HCT116 (cell line): ENCODE measurements at places on chromosomes 7 and 10. TPM values are rescaled to one million over a fixed set of nuclear protein-coding genes. Genes with fewer than 3 reads are reported as not detected.

GRCh38 chr10:69558559-69558958 is 14.7 kb downstream of the NEUROG3 start:
- DNase-seq: no peak

DNA sequence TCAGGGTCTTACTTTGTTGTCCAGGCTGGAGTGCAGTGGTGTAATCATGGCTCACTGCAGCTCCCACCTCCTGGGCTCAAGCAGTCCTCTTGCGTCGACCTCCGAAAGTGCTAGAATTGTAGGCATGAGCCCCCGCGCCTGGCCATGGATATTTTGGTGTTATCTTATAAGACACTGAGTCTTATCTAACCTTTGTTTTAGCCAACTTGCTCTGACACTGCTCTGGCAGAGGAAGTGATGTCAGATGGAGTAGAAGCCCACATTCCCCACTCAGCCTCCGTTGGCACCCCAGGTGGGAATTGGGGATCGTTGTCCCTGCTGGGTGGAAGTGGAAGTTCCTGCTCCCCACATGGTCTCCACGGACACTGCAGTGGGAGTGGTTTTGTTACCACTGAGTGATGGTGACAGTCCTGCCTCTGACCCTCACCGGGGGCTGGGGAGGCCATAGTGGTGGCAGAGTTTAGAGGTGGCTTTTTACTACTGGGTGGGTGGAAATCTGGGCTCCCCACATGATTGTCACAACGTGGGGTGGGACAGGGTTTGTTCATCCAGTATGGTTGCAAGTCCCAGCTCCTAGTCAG is 98.9 kb downstream of the ANKRD61 start:
- no peak for DNase-seq

DNA sequence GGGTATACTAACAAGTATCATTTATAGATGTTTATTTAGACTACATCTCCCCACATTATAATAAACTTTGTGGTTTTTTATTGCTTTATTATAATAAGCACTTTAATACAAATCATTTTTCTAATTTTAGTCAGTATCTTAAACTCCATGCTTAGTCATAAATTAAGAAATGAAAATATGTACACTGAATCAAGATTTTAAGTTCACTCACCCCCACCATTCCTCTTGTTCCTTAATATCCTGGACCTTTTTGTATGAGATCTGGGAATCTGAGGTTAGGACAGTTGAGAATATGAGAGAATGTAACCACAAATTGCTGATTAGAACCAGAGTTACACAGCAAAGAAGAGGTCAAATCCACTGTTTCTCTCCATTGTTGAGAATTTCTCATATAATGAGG is 93.6 kb upstream of the WNT16 start:
- DNase-seq: no peak

DNA sequence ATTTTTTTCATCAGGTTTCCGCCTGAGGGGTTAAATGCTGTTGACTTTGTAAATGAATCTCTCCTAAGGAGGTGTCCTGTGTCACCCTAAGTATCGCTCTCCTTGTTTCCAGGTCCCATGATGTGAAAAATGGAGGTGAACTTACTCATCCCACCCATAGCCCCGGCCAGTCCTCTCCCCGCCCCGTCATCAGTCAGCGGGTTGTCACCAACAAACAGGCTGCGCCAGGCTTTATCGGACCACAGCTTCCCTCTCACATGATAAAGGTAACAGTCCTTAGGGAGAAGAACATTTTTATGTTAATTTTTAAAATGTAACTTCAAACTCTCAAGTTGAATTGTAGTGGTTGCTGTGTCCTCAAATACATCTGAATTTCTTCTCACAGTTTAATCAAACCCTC is 116.5 kb downstream of the ANKRD61 start:
- DNase-seq: no peak

DNA sequence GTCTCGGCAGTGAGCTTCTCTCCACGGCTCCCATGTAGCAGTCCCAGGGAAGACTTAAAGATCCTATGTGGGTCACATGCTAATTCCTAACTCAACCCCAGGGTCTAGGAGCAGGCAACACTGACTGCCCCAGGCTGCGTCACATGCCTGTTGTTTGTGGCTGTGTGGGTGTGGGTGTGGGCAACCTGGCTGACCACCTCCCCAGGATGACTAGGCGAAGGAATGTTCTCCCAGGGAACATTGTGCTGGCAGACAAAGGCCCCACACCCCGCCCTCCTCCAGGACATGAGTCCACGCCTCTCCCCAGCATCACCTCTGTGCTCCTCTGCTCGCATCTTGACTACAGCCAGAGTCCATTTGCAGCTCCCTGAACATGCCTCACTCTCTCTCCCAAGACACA is 30.3 kb downstream of the SLC29A3 start:
- no peak for DNase-seq

DNA sequence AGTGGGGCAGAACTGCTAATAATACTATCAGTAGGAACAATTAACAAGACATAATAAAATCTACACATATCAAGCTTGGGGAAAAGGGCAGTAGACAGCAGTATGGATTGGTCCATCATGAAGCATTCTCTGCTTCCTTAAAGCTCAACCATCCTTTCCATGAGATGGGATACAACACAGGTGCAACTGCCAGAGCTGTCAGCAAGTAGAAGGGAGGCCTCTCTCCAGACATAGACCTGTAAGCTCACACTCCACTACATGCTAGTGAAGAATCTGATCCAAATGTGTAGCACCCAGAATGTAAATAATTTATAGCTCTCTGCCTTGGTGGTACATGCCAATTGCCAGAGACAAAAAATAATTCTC is 41.5 kb upstream of the ANAPC16 start:
- no peak for DNase-seq

GRCh38 chr10:132332433-132332754 is 401 bp downstream of the LRRC27 start:
- DNase-seq: no peak

GRCh38 chr10:73168465-73168803 is 515 bp downstream of the FAM149B1 start:
- DNase-seq: no peak

- DNase-seq: no peak
Observed at GRCh38 chr7:44811093-44811492, 14.6 kb downstream of the PPIA start.

GRCh38 chr10:101446947-101447346 is 93.0 kb downstream of the BTRC start:
- no peak for DNase-seq

DNA sequence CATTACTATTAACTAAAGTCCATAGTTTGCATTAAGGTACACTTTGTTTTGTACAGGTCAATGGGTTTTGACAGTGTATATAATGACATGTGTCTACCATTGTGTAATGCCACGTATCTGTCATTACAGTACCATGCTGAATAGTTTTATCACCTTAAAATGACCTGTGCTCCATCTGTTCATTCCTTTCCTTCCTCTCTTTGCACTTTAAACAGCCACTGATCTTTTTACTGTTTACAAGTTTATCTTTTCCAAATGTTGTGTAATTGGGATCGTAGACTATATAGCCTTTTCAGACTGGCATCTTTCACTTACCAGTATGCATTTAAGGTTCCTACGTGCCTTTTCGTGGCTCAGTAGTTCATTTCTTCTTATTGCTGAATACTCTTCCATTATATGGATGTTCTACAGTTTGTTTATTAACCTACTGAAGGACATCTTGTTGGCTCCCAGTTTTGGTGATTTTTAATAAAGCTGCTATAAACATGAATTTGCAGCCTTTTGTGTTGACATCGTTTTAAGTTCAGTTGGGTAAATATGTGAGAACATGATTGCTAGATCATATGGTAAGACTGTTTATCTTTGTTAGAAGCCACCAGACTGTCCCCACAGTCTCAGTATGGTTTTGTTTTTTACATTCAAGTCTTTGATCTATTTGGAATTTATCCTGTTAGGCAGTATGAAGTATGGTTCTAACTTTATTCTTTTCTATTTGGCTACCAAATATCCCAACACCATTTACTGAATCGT is 24.7 kb downstream of the STAM start:
- no peak for DNase-seq

GRCh38 chr7:65804887-65805286 is 68.0 kb upstream of the VKORC1L1 start:
- no peak for DNase-seq

GRCh38 chr10:100934084-100934659 is 21.4 kb downstream of the SLF2 start:
- DNase-seq: no peak

GRCh38 chr7:118877187-118877586 is 652.7 kb downstream of the ANKRD7 start:
- DNase-seq: no peak

DNA sequence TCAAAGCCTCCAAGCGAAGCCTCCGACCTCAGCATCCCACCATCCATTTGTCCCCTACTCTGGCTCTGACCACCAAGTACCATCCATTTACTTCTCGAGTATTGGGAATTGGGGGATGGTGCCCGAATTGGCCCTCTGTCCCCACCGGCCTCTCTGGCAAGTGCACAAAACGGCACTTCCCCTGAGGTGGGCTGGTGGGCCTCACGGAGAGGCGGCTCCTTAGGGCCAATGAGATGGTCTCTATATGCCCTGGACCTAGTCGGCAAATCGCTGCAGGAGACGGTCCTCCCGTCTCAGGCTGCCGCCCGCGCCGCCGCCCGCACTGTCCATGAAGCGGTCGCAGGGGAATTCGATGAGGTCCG is 2.8 kb downstream of the TRIL start:
- DNase-seq: no peak

DNA sequence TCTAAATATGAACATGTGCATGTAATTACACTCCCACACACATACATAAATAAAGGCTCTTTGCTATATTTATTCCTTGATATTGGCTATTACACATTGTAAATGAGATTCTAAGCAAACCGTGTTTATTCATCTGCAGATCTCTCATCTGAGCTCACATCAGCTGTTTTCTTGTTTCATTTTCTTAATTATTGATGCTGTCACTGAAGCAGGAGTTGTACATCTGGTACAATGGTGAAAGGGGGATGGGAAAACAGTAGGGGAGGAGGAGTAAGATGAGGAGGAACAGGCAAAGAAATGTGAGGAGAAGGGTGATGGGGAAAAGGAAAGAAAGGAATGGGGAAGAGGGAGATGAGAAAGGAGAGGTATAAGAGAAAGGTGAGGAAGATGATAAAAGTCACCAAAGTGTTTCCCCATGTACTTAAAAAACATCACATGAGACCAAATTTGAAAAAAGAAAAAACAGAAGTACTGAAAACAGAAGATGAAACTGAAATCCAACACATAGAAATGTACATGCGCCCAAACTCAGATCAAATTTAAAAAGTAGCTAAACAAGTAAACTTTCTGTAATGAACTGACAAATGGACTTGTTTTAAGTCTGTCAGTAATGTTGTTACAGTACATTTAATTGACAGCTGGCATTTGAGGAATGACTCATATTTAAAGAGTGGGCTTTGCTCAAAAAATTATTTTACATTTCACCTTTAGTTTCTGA is 472.2 kb downstream of the ARL4A start:
- DNase-seq: no peak

- no peak for DNase-seq
Observed at GRCh38 chr10:116395223-116395985, 32.2 kb upstream of the PNLIPRP3 start.

- no peak for DNase-seq
Observed at GRCh38 chr10:44966129-44966815, 6.7 kb downstream of the RASSF4 start.

Gene TET1
- 2.7 TPM for total RNA-seq

Gene HMX2
- total RNA-seq: not detected

Gene EXOC6
- 12.9 TPM for total RNA-seq

Gene OR13A1
- total RNA-seq: not detected

Gene TRIM50
- total RNA-seq: not detected

Gene RASSF4
- total RNA-seq: 2.8 TPM

Gene ANK3
- 15.3 TPM for total RNA-seq

Gene PAPOLB
- 0.20 TPM for total RNA-seq

Gene GPR141
- not detected for total RNA-seq

Gene FRA10AC1
- total RNA-seq: 21.9 TPM

Gene ANKRD61
- total RNA-seq: 0.17 TPM

Gene SLC12A9
- 24.6 TPM for total RNA-seq

Gene OPN1SW
- total RNA-seq: not detected

Gene SCART1
- 3.7 TPM for total RNA-seq
